ENCODE measurements at places on chromosomes 11 and 22. TPM values are rescaled to one million over a fixed set of nuclear protein-coding genes. Genes with fewer than 3 reads are reported as not detected.

Gene TSGA10IP
- not detected for polyA plus RNA-seq

DNA sequence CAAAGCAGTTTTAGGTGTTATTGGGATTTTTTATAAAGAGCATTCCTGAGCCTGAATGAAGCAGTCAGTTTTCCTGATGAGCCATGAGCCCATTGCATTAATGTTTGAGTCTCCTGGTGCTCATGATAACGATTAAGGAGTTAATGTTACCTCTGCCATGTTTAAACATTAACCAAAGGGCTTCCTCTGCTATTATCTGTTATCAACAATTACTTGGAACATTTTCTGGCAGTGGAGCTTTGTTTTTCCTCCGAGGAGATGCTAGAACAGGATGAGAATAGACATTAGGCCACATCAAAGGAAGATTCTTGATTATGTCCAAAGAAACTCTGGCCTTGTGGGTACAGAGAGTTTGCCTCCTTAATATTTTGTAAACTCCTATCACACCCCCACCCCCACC, 49.9 kb downstream of the ZNRF3 start:
- DNase-seq: no peak

DNA sequence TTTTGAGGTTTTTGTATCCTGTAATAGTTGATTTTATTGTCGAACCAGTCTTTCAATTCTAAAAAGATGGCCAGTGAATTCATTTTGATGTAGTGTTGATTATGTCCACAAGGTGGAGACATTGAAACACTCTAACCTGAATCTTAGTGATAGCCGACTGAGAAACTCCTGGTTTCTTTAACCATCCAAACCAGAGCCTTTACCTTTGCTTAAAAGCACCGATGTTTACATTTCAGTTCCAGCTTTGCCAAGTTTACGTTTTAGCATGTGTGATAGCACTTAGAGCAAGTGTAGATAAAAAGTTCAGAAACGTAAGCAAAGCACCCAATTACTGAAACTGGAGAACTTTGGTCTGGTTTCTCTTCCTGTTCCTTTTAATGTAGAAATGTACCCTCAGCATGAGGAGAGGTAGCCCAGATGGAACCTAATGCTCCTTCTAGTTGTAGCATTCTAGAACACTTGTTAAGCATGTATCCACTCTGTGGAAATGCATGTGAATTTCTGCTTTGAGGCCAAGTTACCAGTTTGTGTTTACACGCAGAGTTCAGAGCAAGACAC, 208.6 kb downstream of the DBX1 start:
- no peak for DNase-seq

DNA sequence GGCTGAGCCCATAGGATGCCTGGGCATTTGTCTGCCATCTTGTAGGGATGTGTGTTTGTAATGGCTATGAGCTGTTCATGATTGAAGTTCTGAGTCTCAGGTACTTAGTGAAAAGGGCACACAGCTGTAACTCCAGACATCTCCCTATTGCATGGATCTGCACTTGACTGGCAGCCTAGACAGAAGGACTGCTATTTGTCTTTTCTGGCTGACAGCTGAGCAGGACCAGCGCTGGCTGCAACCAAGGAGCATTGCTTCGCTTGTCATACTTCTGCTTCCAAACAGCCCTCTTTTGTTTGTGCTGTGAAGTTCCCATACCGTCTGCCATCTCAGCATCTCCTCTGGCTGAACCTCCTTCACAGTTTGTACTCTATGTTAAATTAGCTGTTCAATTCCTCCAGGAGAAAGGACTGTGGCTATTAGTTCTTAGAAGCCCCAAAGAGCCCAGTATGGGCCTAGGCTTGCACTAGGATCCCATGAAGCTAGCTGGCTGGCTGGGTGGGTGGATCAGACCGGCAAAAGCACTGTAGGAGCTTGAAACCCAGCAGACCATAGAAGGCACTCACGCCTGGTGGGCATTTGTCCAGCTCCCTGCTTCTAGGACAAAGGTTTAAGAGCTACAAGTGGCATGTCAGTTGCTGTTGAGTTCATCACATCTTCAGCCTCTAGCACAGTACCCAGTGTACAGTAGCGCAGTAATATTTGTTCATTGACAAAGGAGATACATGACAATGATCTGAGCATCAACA, 20.4 kb downstream of the HIRA start:
- DNase-seq: no peak

- peak; percentile 74 for DNase-seq
Measured at GRCh38 chr11:44065841-44066731, at the start of gene ACCS. TSS of gene ACCS (plus strand) at chr11:44066270. CDS start at chr11:44067628, 1,358 bp downstream.

DNA sequence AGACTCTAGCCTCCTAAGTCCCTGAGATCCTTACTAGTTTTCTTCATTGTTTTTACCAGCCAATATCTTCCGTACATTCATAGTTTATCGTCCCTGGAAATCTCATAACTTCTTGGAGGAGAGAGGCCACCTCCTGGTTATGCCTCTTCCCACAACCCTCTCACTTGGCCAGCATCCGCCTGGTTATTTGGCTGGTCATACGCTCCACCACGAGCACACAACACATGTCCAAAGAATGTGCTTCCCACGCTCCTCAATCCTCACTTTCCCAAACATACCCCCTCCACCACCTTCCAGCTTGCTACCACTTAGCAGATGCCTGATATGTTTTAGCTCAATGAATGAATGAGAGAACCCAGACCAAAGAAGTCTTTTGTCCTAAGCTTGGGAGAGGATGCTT, 83.5 kb upstream of the EIF3D start:
- peak; percentile 11 for DNase-seq

Gene PKP3
- 0.55 TPM for polyA plus RNA-seq

- no peak for DNase-seq
Measured at GRCh38 chr11:19746086-19746485, 33.4 kb downstream of the NAV2 start.

GRCh38 chr11:7488681-7489080, 3.4 kb downstream of the OLFML1 start:
- DNase-seq: no peak

GRCh38 chr22:25623310-25623734, 58.8 kb downstream of the GRK3 start:
- no peak for DNase-seq

DNA sequence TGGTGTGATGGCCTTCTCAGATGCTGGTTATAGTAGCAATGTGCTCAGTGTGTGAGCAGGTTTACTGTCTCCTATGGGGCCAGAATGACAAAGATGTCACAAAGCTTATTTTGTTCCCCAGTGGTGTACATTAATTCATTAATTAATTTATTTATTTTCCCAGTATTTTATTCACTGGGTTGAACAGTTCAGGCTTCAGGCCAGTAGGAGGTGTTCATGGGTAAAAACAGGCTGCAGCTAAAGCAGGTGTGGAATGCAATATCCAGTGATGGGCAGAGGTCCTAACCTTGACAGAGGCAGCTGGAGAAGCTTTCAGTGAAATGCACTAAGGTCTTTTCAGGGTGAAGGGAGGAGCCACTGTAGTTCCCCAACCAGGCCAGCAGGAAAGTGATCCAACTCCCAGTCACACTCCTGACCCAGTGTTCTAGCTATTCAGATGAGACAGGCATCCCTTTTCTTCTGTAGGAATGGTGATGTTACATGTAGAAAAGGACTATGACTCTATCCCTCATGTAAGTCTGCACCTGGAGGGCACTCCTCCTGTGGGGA, 7.8 kb upstream of the FANCF start:
- DNase-seq: no peak

DNA sequence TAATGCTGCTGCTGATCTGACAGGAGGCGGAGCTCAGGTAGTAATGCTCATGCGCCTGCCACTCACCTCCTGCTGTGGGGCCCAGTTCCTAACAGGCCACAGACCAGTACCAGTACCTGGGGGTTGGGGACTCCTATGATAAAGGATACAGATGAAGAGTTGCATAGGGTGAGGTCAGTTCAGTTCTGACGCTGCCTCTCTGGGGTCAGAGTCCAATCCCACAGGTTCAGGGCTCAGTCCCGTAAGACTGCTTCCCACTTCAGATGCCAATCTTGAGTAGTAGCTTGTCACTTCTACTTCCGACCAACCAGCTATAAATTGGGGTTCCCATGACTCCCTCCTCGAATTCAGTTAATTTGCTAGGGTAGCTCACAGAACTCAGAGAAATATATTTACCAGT, 8.6 kb downstream of the ASRGL1 start:
- no peak for DNase-seq

Gene H19
- polyA plus RNA-seq: 0.10 TPM

GRCh38 chr11:102974552-102975280, 19.2 kb upstream of the MMP13 start:
- DNase-seq: no peak

DNA sequence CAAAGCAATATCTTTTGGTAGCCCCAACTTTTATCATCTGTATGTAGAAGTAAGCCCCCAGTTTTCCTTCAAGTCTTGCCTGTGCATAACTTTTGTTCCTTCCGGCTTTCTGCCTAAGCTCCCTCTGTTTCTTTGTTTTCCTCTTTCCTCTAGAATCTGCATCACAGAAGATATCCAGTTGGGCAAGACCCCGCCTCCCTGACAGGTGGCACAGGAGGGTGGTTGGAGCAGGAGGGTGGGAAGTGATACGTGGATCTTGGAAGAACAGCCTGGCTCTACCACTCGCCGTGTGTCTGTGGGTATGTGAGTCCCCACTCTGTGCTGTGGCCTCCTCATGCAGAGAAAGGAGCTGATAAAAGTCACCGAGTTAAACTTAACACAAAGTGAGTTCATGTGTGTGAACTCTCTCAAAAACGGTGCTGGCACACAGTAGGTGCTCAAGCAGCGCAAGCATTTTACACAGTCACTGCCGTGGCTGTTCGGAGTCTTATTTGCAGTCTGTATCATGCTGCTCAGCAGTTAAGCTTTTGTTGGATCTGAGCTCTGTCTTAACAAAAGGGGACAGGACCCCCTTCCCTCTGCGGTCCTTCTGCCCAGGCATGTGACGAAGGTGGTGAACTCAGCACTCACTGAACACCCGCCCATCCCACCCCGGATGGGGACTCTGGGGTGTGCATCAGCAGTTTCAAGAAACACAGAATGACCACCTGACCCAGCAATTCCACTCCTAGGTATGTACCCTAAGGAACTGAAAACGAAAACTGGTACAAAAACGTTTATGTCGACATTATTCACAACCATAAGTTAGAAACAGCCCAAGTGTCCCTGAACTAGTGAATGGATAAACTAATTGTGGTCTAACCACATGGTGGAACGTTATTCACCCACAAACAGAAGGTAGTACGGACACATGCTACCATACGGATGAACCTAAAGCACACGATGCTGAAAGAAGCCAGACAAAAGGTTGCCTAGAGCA, 249.1 kb downstream of the CTTN start:
- DNase-seq: no peak

DNA sequence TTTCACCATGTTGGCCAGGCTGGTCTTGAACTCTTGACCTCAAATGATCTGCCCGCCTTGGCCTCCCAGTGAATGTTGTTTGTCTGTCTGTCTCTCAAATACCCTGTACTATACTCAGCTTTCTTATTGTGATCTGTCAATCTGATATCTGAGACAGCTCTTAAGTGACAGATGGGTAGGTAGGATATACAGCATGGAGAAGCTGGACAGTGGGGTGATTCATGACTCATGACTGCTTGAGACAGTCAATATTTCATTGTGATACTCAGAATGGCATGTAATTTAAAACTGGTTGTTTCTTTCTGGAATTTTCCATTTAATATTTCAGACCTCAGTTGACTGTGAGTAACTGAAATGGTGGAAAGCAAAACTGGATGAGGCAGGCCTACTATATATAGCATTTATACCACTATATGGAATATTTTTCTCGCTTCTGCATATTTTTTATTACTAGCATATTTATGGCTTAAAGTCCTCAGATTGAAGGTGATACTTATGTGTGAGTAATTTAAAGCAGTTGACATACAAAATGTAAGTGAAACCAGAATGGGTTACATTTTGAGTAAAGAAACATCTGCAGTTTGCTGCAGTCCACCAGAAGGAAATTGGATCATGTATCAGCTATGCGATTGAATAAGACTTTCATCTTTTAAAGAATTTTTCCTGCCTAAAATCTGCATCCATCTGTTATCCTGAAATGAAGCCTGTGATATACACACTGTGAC, 22.3 kb downstream of the ARHGAP42 start:
- DNase-seq: no peak

DNA sequence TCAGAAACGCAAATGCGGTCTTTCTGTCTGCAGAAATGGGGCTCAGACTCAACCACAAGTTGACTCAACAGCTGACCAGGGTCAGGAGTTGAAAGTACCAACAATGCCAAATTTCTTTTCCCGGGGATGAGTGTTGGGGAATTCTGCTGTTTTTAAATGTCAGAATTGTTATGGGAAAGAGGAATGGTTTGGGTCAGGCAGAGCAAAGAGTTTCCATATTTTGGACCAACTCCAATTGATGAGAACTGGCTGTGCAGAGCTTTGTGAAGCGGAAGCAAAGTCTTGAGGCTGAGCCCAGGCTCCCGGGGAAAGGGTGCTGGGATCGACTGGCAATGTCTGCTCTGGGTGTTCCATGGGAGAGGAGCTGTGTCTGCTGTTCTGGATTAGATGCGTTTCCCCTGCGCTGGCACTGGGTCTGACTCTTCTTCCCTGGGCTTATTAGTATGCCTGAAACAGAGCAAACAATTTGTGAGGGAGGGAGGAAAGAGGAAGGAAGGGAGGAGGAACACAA, 36.2 kb downstream of the TXN2 start:
- DNase-seq: peak; percentile 94

- no peak for DNase-seq
Measured at GRCh38 chr22:29975494-29975893, 92.5 kb downstream of the MTMR3 start.

- DNase-seq: no peak
Measured at GRCh38 chr22:25895678-25896077, 153.7 kb downstream of the MYO18B start.

Gene DGKZ
- polyA plus RNA-seq: 15.8 TPM

Gene SHANK3
- 0.47 TPM for polyA plus RNA-seq

Gene ZBTB16
- polyA plus RNA-seq: not detected

- no peak for DNase-seq
Measured at GRCh38 chr11:93604008-93604660, 57.3 kb upstream of the CEP295 start.

DNA sequence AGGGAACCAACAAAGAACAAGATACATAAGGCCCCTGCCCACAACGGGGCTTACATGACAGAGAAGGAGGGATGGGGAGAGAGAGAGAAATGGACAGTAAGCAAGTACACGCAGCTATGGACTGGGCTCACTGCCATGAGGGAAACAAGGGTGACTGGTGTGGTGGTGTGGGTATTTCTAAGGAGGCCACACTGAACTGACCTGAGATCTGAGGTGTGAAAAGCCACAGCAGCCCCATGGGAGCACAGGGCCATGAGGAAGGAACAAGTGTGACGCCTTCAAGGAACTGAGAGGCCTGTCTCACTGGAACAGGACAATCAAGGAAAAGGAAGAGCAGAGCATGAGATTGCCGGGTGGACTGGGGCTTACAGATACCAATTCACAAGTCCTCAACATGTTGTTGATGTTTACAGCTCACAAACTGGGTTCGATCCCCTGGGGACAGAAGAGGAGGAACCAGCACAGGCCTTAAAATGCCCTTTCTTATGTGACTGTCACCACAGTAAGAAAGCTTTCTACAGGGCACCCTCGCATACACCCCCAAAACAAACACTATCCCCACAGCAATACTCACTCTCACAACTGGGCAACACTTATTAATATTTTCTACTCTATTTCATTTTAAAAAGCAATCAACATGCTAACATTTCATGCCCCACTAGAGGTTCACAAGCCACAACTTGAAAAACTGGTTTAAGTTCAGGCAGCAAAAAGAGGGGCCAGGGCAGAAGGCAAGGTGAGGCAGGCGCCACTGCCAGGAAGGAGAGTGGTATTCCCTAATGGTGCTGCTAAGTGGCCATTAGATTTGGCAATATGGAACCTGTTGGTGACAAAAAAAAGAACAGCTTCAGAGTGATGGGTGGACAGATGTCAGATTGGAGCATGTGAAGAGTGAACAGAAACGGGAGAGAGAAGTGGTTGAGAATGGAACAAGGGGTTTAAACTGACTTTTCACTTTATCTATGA, 39.1 kb downstream of the TCIRG1 start:
- no peak for DNase-seq

Gene ADAMTS15
- 5.8 TPM for polyA plus RNA-seq
